ENCODE measurements at places on chromosomes 12 and 14.

GRCh38 chr12:82839796-82840195, 153.1 kb downstream of the TMTC2 start:
- DNase-seq, result no peak

DNA sequence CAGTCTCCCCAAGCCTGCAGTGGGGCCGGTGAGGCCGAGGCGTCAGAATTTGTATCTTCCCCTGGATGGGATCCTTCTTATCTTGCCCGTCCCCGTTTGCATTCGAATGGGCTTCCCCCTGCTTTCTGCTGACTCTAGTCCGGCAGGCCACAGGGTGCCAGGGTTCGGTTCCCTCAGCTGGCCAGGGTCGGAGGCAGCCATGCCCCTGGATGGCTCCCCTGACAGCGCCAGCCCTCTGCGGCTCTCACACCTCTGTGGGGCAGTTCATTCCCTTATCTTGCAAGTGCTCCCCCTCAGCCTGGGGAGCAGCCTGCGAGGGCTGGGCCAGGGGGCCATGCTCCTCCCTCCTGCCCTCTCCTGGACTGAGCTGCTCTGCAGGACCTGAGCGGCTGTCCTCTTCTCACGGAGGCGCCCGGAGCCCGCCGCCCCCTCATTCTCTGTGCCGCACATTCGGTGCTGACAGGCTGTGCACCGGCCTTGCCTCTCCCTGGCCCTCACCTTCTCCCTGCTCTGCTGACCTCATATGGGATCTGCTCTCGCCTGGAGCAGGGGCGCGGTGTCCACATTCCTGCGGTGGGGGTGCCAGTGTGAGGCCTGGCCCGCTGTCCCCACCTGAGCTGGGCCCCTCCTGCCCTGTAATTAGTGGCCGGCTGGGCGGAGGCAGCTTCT, 32.8 kb downstream of the KIF26A start:
- DNase-seq, result no peak

- DNase-seq, result no peak
These were observed 952 bp downstream of the DRAM1 start for GRCh38 chr12:101878243-101878821.

DNA sequence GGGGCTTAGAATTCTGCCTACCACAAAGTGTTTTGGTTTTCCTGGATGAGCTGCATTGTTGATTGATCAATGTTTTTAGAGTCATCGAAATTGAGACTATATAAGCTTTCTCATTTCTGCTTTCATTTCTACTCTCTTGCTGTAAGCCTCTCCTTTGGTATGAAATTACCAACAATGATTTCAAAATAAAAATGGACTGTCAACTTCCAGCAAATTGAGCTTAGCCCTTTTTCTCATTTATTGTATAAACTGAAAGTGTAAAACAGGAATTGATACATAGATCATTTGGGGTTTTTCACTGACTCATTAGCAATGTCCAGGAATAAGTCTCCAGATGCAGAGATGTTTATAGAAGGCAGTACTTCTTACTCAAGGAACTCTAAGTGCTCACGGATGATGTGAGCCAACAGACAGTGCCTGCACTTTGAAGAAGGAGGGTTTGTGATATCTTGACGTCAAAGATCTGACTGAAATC, 20.0 kb upstream of the PCNX1 start:
- DNase-seq, result no peak

DNA sequence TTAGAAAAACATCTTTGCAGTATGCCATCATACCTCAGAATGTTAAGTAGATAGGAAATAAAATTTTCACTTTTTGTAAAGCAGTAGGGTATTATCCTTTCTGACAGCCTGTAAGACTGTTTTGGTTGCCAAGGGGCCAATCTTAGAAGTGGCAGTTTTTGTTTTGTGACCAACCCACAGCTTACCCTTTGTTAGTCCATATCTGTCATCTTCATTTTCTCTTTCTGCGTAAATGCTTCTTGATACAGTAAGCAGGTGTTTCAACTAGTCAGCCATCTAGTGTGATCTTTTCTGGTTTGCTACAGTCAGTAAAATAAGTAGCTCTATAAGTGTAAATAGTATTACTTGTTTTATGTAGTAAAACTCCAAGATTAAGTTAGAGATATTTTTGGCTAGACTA, 8.8 kb downstream of the PPM1A start:
- DNase-seq, result no peak

DNA sequence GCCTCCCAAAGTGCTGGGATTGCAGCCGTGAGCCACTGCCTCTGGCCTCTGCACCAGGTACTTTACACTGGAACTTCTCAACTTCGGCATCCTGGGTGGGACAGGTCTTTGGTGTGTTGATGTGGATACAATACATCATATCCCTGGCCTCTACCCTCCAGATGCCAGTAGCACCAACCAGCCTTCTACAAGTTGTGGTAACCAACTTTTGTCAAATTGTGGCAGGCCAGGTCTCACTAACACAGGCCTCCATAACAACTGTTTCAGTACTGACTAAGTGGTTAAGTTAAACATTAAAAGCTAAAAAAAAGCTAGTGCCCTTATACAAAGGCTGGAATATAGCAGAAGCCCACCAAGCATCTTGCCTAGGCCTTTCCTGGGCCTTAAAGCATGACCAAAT, 232.9 kb downstream of the PCNX1 start:
- no peak for DNase-seq

DNA sequence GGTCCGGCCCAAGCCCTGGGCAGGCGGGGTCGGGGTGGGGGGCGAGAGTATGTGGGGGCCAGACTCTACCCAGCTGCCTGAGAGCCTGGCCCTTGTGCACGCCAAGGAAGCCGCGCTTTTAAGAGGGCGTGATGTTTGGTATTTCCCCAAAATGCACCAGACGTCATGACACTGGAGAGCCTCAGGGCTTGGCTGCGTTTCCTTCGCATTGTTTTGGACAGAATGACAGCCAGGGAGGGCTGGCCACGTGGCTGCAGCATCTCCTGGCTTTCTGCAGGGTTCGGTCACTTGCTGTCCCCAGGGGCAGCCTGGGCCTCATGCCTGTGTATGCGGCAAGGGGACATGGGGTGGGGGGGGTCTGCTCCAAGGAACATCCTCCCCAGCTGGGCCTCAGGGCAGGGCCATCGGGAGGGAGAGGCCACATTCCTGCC, 16.1 kb upstream of the NUDT14 start:
- no peak for DNase-seq

GRCh38 chr14:102605029-102605428, 12.6 kb downstream of the RCOR1 start:
- no peak for DNase-seq

- peak; percentile 50 for DNase-seq
These were observed at the start of gene TMEM117 for GRCh38 chr12:43835656-43836474. TMEM117 (plus strand) TSS chr12:43836081.

GRCh38 chr12:94841177-94841576, 162.3 kb downstream of the NDUFA12 start:
- no peak for DNase-seq

GRCh38 chr12:96155181-96155580, 39.0 kb upstream of the ELK3 start:
- DNase-seq, result no peak

DNA sequence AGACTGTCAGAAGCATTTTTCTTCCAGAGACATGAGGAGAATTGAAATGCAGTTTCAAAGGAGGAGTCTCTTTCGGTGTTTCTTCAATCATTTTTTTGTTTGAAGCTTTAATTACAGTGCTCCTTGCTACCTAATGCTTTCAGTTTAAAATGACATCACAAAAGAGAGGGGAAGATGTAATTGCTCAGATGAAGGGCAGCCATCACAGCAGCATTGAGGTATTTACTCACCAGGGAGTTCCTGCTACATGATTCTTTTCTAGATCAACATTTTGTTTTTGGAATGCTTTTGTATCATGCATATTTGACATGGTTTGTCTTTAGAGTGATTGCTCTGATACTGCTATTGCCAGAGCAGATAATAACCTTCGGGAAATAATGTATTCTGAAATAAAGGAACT, 28.6 kb downstream of the FLRT2 start:
- DNase-seq, result no peak

DNA sequence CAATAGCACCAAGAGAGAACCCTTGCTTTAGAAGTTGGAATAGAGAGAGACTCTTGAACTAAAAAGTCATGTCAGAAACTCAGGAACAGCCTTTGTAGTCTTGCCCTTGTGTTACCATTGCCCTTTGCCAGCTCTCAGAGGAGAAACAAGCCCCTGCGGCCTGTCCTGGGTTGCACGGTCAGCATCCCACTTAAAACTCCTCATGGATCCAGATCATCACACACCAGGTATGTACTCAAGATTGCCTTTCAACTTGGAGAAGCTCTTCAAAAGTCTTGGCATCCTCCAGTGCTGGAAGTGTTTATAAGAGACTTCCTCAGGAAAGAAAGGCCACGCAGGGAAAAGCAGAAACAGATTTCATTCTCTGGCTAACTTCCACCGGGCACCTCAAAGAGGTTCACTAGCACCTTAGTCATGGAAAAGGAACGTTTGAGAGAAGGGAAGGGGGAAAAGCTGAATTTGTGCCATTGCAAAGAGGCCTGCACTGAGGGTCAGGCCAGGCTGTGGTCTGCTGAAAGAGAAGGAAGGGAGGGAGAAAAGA, 594.2 kb downstream of the MED13L start:
- no peak for DNase-seq

DNA sequence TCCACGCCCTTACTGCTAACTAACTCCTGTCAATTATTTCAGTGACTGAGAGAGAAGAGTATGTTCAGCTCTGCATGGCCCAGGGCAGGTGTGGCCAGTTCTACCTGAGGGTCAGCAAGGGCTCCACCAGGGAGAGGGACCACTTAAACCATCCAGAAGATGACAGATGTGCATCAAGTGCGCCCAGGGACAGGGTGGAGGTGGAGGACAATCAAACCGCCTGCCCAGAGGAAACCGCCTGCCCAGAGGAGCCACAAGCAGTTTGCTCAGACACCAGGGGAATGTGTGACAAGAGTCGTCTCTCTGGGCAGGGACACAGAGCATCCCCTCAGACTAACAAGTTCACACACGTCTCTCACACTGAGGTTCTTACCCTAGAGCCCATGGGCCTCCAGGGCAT, 14.5 kb downstream of the DPF3 start:
- no peak for DNase-seq

DNA sequence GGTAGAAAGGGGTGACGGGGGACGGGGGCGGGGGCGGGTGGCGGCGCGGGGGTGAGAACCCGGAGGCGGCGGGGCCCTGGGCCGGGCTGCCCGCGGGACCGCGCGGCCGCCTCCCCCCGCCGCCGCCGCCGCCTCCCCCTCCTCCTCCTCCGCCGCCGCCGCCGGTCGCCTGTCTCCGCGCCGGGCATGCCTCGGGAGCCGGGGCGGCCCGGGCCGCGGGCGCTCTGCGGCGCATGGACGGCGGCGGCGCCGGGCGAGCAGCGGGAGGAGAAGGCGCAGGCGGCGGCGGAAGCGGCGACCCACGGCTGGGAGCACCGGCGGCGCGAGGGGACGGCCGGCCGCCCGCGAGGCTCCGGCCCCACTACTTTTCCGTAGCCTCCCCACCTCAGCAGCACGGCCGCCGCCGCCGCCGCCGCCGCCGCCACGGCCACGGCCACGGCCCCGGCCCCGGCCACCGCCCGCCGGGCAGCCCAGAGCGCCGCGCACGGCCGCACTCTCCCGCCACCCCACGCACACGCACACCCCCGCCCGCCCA, at the start of gene NPAS3:
NPAS3 (plus strand) TSS at position 161 of the 535 bp plus-strand sequence.
- peak; percentile 64 for DNase-seq

GRCh38 chr12:46265734-46266133, 3.1 kb downstream of the SLC38A1 start:
- DNase-seq, result no peak

DNA sequence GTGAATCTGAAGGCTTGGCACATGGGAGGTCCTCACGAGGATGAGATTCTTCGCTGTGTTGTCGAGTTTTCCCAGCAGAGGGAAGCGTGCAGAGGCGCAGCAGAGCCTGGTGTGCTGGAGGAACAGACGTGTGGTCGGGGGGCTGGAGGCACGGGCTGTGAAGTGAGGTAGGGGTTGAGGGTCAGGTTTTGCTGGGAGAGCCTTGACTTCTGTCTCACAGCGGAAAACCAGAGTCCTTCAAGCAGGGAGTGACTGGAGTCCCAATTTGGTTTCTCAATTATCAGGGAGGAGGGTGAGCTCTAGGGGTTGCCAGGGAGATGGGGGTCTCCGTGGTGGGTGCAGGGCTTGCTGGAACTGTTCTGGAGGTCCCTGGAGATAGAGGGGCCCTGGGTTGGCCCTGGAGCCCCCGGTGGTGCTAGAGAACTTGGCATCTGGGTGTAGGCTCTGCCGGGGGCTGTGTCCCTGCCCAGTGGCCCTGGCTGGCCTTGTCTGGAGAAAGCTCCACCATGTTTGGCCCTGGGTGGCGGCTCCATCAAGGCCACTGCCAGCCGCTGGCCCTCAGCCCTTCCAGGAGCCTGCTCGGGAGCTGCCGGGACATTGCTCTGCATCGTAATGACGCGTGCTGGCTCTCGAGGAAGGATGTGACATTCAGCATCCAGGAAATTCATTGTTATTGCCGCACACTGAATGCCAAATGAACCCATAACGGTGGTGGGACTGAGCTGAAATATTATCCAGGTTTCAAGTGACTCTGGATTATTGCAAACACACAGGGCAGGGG, 215.7 kb downstream of the KIF26A start:
- DNase-seq, result no peak

GRCh38 chr14:23284654-23285529, 1.0 kb downstream of the HOMEZ start:
- no peak for DNase-seq

DNA sequence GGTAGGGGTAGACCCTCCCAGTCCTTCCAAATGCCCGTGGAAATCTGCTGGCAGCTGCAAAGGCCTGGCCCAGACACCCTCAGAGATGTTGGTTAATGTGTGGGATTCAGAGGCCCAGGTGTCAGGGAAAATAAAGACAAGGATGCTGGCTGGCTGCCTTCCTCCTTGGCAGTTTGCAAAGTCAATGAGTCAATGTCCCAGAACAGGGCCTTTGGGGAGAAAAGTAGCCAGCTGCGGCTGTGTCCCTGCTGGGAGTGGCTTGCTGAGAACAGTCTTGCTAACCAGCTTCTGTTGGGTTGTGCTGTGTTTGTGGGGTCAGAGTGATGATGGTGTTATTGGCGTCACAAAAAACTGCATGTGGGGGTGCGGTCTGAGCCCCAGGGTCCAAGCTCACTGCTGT, 29.2 kb downstream of the GLRX5 start:
- no peak for DNase-seq
